ENCODE measurements at places on chromosomes 2 and 18.
A peak's percentile ranks its signal among the peaks of the same experiment; 100 is the strongest.

GRCh38 chr2:161384864-161385263 lies 31.2 kb upstream of the TBR1 start:
- DNase-seq = no peak

GRCh38 chr2:230178546-230179485 lies 41.0 kb downstream of the SP110 start:
- no peak for DNase-seq

DNA sequence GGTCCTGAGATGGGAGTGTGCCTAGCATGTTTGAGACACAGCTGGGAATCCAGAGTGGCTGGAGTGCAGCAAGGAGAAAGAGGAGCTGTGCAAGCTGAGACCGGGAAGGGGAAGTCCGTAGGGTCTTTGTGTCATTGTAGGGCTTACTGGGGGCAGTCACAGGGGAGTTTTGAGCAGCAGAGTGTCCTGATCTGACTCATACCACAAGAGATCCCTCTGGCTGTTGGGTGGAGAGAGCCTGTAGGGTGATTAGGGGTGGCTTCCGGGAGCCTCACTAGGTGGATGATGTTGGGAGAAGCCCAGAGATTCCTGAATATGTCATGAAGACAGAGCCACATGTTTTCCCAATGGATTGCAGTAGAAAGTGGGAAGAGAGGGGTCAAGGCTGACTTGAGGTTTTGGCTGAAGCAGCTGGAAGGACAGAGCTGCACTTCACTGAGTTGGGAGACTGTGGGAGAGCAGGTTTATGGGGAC lies 30.9 kb downstream of the FHOD3 start:
- DNase-seq = no peak

GRCh38 chr2:219507581-219508443 lies 6.5 kb upstream of the ASIC4 start:
- DNase-seq = no peak

DNA sequence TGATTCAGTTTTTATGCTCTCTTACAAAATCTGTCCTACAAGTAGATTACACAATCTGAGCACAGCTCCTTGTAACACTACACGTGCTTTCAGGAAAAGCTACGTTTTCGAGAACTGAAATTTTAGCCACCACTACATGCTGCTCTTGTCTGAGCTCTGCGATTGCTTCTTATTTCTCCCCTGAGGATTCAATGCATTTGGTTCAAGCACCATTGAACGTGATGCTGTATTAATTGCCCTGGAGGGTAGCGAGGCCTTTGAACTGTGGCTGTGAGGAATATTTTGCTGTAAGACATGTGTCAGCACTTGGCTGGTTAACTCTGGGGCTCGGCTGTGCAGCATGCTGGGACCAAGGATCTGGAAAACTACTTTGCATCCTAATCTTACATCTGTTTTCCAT lies 405.8 kb downstream of the EPHA4 start:
- DNase-seq = no peak

GRCh38 chr18:23761941-23762340 lies 72.7 kb downstream of the LAMA3 start:
- no peak for DNase-seq

DNA sequence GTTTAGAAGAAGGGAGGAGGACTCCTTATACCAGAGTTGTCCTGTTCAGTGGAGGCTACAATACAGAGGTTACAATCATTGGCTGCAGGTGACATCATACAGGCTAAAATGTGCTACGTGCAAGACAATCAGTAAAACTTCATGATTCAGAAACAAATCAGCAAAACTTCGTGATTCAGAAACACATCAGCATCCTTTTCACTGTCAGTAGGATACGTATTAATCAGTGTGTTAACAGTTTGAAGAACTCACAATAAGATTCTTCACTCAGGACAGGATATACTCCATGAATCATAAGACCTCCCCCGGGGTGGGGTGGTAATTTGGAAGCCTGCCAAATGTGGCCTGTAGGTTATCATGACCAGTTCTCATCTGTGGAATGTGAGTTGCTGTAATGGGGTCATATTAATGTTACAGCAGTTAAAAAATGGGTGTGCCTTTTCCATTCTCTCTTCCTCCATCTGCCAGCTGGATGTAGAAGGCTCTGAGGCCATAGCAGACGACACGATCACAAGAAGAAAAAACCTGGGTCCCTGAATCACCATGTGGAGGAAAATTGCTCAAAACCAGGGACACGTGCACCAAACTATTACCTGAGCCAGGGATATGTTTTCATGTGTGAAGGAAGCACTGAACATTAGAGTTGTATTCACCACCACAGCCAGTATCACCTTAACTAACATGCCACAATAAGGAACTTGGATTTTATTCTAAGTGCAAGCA lies 134.8 kb upstream of the CREB1 start:
- DNase-seq = peak; percentile 40

All from smooth muscle cell of the brain vasculature (primary cell).